ENCODE measurements at places on chromosomes 5 and 9. TPM values are rescaled to one million over a fixed set of nuclear protein-coding genes. Genes with fewer than 3 reads are reported as not detected.

DNA sequence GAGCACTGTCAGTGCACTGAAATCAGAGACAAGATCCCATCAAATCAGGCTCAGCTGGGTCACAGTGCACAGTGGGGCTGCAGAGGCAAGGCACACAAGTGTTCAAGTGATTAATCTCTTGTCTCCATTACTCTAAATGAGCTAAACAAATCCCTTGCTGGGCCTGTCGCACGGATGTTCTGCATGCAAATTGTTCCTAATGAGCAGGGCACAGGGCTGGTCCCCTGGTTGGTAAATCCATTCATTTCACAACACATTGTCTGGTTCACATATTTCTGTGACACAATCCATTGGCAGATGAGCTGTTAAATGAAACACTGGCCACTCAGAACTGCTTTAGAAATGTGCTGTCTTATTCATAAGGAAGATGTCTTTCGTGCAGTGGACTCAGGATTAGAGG lies 167.9 kb upstream of the BRINP1 start:
- no peaks in the 10 kb centered on the region for H3K27me3 ChIP-seq
- no peak overlapping the region for H3K4me3 ChIP-seq
- no peak overlapping the region for H3K27ac ChIP-seq
- no peak for DNase-seq
- H3K4me1 ChIP-seq = no peaks in the 10 kb centered on the region

- peaks cover 3% of the 10 kb centered on the region for H3K36me3 ChIP-seq
- DNase-seq = no peak
- no peak overlapping the region for H3K4me3 ChIP-seq
- peaks cover 4% of the 10 kb centered on the region for H3K27me3 ChIP-seq
- peaks cover 12% of the 10 kb centered on the region for H3K4me1 ChIP-seq
- H3K27ac ChIP-seq = no peak overlapping the region
Measured at GRCh38 chr5:112248623-112249022, 170.5 kb downstream of the EPB41L4A start.

The ENC1 gene
- total RNA-seq = 162 TPM

The OR1B1 gene
- total RNA-seq = not detected

DNA sequence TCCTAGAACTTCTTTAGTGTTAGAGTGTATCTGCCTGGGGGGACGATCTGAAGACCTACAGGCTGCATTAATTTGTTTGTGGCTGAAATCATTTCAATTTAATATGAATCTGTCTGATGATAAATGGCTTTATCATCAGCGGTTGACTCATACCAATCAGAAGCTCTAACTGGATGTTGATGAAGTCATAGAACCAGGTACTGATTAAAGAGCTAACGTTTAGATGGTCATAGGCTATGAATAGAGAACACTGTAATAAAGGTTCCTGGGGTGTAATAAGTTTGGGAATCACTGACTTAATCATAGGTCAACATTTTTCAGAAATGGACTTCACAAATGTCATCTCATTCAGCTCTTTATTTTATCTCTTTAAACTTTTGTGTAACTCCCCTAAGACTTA lies 329.9 kb downstream of the MSX2 start:
- H3K27ac ChIP-seq = no peak overlapping the region
- no peaks in the 10 kb centered on the region for H3K4me1 ChIP-seq
- H3K4me3 ChIP-seq = no peak overlapping the region
- peaks cover 3% of the 10 kb centered on the region for H3K27me3 ChIP-seq

DNA sequence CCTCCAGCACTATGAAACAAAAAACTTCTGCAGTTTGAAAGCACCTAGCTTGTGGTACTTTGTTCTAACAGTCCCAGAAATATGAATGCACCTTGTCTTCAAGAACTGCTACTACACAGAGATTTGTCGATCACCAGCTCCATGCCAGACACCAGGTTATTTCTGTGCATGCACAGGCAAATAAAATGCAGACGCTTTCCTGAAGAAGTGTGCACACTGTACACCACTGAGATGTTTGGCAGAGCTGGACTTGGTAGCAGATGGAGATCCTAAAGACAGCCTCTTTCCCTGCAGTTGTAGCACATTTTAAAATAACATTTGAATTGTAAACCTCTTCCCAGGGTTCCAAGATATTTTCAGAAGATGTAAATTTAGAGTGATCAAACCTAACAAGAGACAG lies 730.0 kb downstream of the MTRR start:
- no peaks in the 10 kb centered on the region for H3K27me3 ChIP-seq
- no peaks in the 10 kb centered on the region for H3K4me1 ChIP-seq
- no peak overlapping the region for H3K4me3 ChIP-seq
- no peak for DNase-seq

GRCh38 chr9:137487454-137488326 lies 28.6 kb upstream of the NSMF start:
- H3K27ac ChIP-seq = no peak overlapping the region
- H3K4me1 ChIP-seq = no peaks in the 10 kb centered on the region
- H3K27me3 ChIP-seq = peaks cover 5% of the 10 kb centered on the region
- H3K4me3 ChIP-seq = no peak overlapping the region
- peaks cover 5% of the 10 kb centered on the region for H3K36me3 ChIP-seq
- no peak for DNase-seq

Measured in endothelial cell (in vitro differentiated cells).